Gastroesophageal sphincter (tissue), 4 donors: ENCODE measurements at places on chromosomes 11 and 22.

GRCh38 chr11:96299155-96299888, 43.7 kb downstream of the MAML2 start:
- ATAC-seq: peak; percentile 53

DNA sequence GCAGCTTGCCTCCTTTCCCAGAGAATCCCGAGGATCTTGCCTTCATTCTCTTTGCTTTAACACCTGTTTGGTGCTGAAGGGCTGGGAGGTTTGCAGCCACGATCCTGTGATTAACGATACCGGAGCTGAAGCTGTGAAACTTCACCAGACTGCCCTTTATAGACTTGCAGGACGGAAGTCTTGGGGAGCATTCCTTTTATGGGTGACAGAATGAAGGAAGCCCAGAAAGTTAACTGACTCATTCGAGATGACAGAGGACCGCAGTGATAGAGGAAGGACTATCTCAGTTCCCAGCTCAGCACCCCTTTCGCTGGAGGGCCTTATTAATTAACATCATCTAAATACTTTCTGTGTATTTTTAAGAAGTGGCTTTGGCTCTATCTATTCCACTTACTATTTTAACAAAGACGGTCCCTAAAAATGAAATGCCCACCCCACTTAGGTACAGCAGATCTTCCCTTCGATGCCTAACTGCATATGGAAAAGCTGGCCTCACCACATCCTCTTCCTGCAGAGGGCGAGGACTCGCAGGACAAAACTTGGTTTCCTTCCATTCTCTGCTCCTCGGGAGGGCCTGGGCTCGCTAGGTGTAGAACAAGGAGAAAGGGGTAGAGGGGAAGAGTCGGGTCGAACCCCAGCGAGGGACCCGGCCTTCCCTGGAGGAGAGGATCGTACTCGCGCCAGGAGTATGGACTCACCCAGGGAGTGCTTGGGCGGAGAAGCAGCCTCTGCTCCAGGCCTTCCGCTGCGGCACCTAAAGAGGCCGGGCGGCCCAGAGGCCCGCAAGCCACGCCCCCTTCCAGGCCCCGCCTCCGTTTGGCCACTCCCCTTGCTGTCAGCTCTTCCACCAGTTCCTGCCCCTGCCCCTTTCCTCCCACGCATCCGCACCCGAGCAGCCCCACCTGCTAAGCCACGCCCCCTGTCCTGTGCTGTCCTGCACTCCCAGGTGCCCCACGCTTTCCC, 30.7 kb upstream of the USP47 start:
- no peak for ATAC-seq

- peak; percentile 89 for ATAC-seq
Measured at GRCh38 chr11:125070699-125071254, 7.7 kb downstream of the SLC37A2 start.

- no peak for ATAC-seq
Measured at GRCh38 chr22:17580441-17581031, 17.2 kb downstream of the SLC25A18 start.

- ATAC-seq: no peak
Measured at GRCh38 chr11:64229744-64230170, 591 bp upstream of the DNAJC4 start.

- peak; percentile 66 for ATAC-seq
Measured at GRCh38 chr11:102139081-102139498, 28.8 kb downstream of the YAP1 start.

DNA sequence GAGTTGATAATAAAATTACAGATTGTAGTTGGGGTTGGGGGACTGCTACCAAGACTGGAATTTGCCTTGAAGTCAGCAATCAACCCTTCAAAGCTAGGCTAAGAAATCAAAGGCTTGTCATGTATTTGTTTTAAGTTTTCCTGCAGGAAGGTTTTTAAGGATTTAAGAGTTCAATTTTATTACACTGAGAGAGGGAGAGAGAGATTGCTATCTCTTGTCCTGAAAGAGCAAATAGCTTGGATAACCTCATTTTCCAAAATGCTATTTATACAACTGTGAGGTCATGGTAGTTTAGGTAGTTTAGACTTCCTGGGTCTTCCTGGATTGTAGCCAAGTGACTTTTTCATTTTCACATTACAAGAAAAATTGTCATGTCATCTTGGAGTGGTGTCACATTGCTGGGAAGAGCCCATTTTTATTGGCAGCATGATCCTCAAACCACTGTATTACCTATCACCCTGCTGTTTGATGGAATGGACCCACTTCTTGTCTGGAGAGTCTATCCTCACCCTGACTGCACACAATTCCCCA, 10.1 kb upstream of the PRSS23 start:
- no peak for ATAC-seq

- ATAC-seq: no peak
Measured at GRCh38 chr11:55658031-55658573, 3.9 kb upstream of the OR4C6 start.

- no peak for ATAC-seq
Measured at GRCh38 chr11:47396049-47396320, 12.4 kb upstream of the SLC39A13 start.

GRCh38 chr22:45535290-45535689, 32.6 kb downstream of the FBLN1 start:
- no peak for ATAC-seq
